ENCODE measurements at places on chromosomes 16 and 17.
A peak's percentile ranks its signal among the peaks of the same experiment; 100 is the strongest.

DNA sequence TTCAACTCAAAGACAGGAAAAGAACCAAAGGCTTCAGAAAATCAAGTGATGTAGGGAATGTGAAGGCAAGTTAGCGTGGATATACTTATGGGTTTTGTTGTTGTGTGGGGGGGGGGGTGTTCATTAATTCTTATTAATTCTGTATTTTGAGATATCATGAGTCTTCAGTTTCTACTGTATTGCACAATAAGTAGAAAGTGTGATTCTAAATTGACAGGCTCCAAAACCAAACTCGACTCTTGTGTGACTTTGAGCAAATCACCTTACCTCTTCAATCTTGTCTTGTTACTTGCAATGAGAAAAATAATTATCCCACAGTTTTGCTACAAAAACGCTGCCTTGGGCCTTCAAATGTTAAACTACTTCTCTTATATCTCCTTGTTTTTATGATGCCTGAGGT lies 453.9 kb upstream of the GOT2 start:
- DNase-seq = no peak

DNA sequence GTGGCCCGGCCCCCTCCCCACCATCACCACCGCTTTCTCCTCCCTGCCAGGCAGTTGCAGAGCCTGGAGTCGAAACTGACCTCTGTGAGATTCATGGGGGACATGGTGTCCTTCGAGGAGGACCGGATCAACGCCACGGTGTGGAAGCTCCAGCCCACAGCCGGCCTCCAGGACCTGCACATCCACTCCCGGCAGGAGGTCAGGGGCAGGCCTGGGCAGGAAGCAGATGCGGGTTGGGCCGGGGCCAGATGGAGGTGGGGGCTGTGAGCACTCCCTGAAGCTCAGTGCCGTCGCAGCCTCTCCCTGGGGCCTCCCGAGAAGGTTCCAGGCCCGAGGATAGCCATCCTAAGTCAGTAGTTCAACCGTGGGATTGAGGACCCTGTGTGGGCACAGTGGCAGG lies 14.2 kb upstream of the ADGRG3 start:
- no peak for DNase-seq

DNA sequence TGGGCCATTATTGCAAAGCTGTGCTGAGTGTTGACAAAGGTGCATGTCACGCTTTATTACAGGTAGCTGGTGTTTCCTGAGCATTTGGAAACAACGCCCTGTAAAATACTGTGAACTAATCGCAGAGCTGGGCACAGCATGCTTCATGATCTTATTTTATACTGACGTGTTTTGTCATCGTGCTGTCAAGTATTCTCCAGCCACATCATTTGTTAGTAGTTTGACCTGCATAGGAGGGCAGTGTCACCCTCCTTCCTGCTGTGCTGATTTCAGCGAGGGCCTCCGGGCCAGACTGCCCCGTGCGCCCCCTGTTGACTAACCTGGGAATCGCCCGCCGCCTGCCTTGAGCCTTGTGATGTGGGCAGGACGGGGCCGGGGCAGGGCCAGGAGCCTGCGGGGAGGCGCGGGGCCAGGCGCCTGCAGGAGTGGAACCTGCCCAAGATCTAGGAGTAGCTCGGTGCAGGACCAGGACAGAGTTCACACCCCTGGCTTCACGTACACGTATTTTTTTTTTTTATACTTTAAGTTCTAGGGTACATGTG lies 820.7 kb downstream of the KCNJ18 start:
- DNase-seq = no peak

- no peak for DNase-seq
Observed at GRCh38 chr16:31460582-31461002, 1.3 kb downstream of the ARMC5 start.

DNA sequence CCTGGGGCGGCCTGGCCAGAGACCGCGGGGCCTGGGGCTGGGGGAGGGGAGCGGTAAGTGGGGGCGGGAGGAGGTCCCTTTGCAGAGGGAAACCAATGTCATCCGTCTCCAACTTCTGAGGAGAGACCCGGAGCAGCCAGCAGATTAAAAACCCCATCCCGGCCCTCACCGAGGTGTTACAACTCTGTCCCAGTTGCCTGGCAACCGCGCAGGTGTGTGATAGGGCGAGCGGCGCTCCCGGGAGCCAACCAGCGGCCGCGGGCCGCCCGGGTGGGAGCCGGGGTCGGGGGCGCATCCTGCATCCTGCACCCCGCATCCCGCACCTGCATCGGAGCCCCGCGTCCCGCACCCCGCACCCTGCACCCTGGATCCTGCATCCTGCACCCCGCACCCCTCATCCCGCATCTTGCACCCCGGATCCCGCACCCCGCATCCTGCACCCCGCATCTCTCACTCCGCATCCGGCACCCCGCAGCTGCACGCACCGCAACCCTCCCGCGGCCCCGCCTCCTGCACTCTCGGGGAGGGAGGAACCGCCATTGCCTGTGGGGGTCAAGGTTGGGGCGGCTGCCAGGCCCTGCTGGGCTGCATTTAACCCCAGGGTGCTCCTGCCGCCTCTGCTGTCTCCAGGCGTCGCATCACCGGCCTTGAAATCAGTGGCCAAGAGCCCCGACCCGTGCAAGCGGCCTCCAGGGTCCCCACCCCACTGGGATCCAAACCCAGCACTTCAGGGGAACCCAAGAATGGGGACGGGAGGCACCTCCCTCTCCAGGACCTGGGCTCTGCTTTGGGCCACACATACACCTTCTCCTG lies 47.3 kb downstream of the RTN4RL1 start:
- DNase-seq = no peak

- no peak for DNase-seq
Observed at GRCh38 chr16:56783344-56783743, 53.4 kb downstream of the NUP93 start.

GRCh38 chr16:10880594-10881452 lies 3.8 kb downstream of the CIITA start:
- DNase-seq = peak; percentile 39

GRCh38 chr17:10394201-10394887 lies 21.5 kb upstream of the MYH13 start:
- DNase-seq = no peak

- DNase-seq = no peak
Observed at GRCh38 chr17:19641687-19642372, 6.7 kb upstream of the ALDH3A2 start.

GRCh38 chr17:40355804-40356758 lies 8.5 kb downstream of the GJD3 start:
- no peak for DNase-seq

DNA sequence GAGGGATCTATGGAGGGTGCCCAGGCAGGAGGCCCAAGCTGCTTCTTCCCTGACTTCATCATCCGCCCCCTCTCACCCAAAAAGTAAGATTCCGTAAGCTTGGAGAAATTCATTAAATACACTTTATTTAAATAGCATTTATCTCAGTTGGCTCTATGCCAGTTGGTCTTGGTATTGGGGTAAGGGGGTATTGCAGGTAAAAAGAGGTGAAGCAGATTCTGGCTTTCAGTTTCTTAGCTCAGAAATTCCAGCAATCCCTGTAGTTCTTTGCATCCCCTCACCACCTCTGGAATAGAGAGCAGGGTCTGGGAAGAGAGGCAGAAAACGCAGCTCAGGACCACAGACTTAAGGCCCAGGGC lies 750 bp upstream of the ALDOC start:
- DNase-seq = no peak

DNA sequence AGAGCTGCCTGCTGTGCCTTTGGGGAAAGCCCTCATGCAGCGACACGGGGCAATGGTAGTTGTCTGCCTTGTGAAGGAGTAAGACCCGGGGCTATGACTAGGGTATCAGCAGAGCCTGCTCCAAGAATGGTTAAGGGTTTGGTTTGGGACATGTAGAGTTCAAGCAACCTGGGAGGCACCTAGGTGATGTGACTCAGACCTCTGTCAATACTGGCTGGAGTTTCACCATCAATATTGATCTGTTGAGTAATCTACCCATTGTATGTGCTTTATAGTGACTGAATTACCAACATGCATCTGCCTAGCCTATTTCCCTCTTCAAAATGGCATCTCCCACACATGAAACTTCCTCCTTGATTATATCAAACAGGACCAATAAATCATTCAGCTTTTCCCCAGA lies 398.4 kb upstream of the HSBP1 start:
- no peak for DNase-seq

GRCh38 chr16:85918436-85918835 lies 19.5 kb downstream of the IRF8 start:
- DNase-seq = no peak

- no peak for DNase-seq
Observed at GRCh38 chr17:36661047-36661666, 59.8 kb downstream of the MRM1 start.

DNA sequence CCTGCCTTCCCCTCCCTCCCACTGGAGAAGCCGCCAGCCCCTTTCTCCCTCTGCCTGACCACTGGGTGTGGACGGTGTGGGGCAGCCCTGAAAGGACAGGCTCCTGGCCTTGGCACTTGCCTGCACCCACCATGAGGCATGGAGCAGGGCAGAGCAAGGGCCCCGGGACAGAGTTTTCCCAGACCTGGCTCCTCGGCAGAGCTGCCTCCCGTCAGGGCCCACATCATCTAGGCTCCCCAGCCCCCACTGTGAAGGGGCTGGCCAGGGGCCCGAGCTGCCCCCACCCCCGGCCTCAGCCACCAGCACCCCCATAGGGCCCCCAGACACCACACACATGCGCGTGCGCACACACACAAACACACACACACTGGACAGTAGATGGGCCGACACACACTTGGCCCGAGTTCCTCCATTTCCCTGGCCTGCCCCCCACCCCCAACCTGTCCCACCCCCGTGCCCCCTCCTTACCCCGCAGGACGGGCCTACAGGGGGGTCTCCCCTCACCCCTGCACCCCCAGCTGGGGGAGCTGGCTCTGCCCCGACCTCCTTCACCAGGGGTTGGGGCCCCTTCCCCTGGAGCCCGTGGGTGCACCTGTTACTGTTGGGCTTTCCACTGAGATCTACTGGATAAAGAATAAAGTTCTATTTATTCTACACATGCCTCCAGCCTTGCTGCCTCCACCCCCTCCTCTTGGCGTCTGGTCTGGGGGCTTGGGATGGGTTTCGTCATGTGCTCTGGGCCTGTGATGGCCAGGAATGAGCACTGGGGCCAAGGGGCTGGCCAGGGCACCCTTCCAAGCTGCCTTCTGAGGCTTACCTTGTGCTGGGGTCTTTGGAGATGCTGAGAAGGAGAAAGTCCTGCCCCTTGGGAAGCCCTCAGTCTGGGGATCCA lies 7.3 kb downstream of the GJD3 start:
- no peak for DNase-seq

- DNase-seq = no peak
Observed at GRCh38 chr16:55009581-55009980, 78.9 kb downstream of the IRX5 start.

- DNase-seq = no peak
Observed at GRCh38 chr16:2819179-2819938, 2.3 kb downstream of the PRSS21 start.

- no peak for DNase-seq
Observed at GRCh38 chr16:2432801-2433505, 3.7 kb downstream of the CCNF start.

- no peak for DNase-seq
Observed at GRCh38 chr17:40345161-40345993, 19.2 kb downstream of the GJD3 start.

- no peak for DNase-seq
Observed at GRCh38 chr17:76147211-76148014, 6.4 kb upstream of the FOXJ1 start.

DNA sequence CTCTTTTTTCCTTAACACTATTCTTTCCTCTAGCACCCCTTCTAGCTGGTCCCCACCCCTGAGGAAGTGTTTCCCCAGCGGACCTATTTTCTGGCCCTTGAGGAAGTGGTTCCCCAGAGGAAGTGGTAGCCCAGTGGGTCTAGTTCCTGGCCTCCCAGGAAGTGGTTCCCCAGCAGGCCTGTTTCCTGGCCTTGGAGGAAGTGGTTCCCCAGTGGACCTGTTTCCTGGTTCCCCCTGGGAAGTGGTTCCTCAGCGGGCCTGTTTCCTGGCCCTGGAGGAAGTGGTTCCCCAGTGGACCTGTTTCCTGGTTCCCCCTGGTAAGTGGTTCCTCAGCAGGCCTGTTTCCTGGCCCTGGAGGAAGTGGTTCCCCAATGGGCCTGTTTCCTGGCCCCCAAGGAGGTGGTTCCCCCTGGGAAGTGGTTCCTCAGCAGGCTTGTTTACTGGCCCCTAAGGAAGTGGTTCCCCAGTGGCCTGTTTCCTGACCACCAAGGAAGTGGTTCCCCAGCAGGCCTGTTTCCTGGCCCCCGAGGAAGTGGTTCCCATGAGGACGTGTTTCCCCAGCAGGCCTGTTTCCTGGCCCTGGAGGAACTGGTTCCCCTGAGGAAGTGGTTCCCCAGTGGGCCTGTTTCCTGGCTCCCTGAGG lies 58.3 kb downstream of the NTN1 start:
- DNase-seq = no peak

GRCh38 chr17:64155751-64156544 lies 26.0 kb upstream of the ERN1 start:
- no peak for DNase-seq

DNA sequence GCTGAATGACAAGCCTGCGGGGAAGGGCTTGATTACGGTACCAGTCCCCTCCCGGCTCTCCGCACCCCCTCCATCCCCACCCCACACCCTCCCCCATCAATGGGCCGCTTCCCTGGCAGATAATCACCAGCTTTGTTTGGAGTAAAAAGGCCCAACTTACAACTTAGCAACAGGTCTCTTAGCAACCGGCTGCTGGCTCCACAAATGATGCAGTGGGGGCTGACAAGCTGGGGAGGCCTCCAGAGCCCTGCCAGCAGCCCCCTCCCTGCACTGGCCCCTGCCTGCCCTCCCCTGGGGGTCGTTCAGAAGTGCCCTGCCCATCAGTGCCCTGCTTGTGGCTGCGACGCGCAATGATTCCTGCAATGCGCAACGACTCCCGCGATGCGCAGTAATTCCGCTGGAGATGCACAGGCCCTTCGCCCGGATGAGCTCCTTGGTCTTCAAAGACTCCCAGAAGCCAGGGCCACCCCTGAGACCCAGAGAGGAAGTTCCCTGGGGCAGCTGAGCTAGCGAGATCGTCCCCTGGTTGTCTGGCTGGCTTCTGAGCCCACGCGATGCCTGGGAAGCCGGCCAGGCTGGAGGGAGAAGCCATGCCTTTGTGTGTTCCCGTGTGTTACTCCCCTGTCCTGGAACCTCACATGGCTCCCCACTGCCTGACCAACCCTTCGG lies 23.3 kb downstream of the CPNE2 start:
- no peak for DNase-seq

GRCh38 chr17:35543856-35544255 lies 6.4 kb upstream of the SLFN12L start:
- DNase-seq = no peak

DNA sequence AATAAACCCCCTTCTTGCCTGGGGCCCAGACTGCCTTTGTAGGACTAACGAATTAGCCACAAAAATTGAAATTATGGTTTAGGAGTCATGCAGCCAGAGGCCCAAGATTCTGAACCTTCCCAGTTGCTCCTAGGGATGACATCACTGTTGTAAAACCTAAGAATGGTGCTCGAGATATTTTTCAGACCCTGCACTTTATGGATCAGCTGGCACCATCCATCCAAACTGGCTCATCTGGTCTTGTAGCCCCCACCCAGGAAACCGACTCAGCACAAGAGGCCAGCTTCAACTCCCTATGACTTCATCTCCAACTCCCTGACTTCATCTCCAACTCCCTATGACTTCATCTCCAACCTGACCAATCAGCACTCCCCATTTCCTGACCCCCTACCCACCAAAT lies 10.9 kb upstream of the EVPL start:
- no peak for DNase-seq
